ENCODE measurements at places on chromosomes 1 and 21.
A peak's percentile ranks its signal among the peaks of the same experiment; 100 is the strongest.

DNA sequence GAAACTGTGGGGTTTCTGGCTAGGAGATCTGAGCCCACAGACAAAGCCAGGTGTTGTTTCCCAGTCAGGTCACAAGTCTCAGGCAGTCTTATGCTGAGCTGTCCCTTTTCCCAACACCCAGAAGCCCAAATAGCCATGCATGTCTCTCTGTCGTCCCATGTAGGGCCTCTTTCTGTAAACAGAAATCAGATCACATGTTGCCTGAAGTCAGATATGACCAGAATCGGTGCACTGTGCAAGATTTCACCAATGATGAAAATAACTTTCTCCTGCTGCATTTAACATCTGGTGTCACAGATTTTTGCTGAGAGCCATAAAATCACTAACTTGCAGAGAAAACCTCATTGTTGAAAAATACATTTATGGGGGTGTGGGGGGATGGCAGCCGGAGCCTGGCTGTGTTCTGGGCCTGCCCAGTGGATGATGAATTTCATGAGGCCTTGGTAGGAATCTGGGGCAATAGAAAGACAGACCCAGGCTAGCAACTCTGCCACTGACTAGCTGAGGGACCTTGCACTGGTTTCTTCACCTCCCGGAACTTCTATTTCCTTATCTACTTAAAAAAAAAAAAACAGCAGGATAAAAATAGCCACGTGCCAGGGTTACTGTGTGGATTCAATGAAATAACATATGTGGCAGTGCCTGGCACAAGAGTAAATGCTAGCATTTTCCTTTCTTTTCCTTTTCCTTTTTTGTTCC is 158.8 kb upstream of the NFIA start:
- DNase-seq, result no peak

DNA sequence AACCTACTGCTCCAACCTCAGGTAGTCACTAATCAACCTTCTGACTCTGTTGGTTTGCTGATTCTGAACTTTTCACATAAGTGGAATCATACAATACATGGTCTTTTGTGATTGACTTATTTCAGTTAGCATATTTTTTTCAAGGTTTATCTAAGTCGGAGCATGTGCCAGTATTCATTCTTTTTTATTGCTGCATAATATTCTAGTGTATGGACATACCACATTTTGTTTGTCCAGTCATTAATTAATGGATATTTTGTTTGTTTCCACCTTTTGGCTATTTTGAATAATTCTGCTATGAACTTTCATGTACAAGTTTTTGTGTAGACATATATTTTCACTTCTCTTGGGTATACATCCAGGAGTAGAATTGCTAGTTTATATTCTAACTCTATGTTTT is 53.0 kb upstream of the LRRN2 start:
- no peak for DNase-seq

- no peak for DNase-seq
These were observed 730 bp downstream of the NOS1AP start for GRCh38 chr1:162070094-162070748.

GRCh38 chr1:95058974-95059373 is 13.8 kb downstream of the ALG14 start:
- DNase-seq, result no peak

- peak; percentile 66 for DNase-seq
These were observed at the start of gene PLA2G4A for GRCh38 chr1:186828611-186829454. TSS of gene PLA2G4A (plus strand) at chr1:186828949. CDS start at chr1:186854355, 25,406 bp downstream.

DNA sequence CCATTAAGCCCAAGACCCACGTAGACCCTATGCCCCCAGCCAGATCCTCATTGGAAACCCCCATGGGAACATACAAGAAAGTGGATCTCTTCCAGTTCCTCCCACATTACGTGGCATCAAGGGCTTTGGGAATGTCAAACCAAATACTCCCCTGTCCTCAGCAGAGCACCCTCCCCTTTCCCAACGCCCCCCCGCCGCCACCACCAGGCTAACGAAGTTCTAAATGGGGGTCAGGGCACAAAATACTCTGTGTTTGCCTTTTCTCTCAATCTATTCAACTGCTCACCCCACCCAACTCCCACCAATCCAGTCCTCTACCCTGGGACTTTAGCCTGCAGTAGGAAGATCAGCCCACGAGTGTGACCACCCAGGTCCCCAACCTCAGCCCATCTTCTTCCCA is 24.5 kb downstream of the NEK2 start:
- no peak for DNase-seq

DNA sequence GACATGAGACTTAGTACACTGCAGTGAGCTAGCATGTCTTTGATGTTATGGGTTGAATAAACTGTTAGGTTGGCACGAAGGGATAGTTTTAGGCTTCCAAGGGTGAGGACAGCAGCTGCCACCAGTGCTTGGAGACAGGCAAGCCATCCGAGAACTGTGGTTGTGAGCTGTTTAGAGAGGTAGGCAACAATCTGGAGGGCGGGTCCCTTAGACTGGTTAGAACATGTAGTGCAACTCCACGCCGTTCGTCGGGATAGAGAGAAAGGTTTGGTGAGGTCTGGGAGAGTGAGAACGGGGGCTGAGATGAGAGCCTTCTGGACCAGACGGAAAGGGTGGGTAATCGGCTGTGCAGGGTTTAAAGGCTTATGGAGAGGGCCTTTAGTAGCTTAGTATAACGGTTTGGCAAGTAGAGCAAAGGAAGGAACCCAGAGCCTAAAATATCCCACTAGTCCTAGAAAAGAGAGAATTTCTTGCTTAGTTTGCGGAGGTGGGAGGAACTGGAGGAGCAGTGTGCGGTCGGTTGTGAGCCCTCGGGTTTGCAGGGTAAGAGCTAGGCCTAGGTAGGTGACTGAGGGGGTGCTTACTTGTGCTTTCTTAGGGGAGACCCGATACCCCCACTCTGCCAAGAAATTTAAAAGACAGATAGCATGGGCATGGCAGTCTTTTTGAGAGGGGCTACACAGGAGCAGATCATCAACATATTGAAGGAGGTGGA is 72.8 kb downstream of the CNST start:
- no peak for DNase-seq

DNA sequence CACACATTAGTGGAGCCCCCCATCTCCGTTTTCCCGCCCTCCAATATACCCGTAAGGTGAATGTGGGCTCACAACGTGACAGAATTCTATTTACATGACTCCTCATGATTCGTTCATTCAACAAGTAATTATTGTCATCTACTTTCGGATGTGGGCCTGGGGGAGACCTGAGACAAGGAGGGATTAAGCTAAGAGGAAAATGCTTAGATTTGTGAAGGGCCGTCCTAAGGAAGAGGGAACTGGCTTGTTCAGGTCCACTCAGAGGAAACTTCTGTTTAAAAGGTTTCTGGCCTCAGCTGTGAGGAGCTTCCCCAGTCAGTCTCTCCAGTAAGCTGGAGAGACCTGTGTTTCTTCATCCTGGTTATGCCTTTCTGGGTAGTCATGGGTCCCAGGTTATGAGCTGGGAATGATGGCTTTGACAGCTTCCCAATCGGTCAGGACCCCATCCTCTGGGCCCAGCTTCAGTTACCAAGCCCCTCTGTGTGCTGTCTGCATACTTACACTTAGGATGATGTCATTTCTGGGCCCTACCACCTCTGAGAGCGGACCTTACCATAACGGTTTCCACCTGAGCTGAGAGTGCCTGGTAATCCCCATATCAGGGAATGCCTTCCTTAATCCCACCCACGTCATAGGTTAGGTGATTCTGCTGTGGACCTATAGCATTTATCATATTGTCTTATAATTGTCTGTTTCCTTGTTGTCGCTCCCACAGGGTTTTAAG is 687 bp upstream of the ERI3 start:
- DNase-seq, result peak; percentile 11

- no peak for DNase-seq
These were observed 102.4 kb downstream of the BRINP2 start for GRCh38 chr1:177273141-177273540.

DNA sequence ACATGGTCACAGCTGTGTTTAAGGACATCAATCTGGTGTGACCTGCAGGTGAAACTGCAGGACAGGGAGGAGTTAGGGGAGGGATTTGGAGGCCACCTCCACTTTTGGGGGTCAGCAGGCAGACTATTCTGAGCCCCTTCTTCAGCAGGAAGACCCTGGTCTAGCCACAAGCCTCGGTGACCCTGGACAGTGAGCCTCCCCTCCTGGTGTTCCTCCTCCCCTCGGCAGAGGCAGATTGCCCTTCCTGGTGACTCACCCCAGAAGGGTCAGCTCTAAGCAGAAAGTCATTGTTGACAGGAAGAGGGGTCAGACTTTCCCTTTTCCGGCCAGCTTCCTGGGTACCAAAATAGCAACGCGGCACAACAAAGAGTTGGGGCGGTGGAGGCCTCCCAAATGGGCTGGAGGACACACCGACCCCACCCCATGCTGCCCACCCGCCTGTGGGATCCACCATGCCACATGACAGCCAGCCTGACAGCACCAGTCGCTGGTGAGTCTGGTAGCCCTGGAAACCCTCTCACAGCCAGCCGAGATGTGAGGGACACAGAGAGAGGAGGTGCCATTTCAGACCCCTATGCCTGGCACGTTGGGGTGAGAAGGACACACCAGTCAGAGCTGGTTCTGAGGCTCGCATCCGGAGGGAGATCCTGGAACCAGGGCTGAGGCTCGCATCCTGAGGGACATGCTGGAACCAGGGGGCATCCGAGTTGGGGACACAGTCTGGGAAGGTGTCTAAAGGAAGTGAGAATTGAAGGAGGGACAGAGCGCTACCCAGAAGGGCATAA is 14.7 kb upstream of the CSF1 start:
- DNase-seq, result no peak

- no peak for DNase-seq
These were observed 206.5 kb upstream of the AJAP1 start for GRCh38 chr1:4447778-4448420.

DNA sequence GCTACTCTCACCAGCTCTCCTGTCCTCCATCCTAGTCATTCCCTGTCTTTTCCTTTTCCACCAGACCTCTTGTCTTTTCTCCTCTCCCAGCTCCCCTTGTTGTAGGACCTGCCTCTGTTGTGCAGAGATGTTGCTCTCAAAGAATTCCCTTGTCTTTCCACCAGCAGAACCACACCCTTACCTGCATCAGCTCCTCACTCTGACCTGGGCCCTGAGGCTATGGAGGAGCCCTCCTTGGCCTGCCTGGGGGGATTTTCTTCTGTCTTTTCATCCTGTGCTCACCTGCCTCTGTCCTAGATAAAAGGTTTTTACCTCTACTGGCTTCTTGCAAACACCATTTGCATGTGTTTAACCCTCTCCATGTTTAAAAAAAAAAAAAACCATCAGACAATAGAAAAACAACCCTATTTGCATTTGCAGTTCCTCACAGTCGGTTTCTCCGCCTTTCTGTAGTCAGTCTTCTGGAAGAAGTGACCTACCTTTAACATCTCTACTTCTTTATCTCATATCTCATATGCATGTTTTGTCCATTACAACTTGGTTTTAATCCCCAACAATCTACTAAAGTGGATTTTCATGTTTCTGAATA is 12.1 kb downstream of the FCRL5 start:
- DNase-seq, result no peak

GRCh38 chr1:201226859-201227488 is 36.4 kb downstream of the IGFN1 start:
- no peak for DNase-seq

GRCh38 chr1:237861944-237862343 is 28.8 kb downstream of the ZP4 start:
- DNase-seq, result no peak

DNA sequence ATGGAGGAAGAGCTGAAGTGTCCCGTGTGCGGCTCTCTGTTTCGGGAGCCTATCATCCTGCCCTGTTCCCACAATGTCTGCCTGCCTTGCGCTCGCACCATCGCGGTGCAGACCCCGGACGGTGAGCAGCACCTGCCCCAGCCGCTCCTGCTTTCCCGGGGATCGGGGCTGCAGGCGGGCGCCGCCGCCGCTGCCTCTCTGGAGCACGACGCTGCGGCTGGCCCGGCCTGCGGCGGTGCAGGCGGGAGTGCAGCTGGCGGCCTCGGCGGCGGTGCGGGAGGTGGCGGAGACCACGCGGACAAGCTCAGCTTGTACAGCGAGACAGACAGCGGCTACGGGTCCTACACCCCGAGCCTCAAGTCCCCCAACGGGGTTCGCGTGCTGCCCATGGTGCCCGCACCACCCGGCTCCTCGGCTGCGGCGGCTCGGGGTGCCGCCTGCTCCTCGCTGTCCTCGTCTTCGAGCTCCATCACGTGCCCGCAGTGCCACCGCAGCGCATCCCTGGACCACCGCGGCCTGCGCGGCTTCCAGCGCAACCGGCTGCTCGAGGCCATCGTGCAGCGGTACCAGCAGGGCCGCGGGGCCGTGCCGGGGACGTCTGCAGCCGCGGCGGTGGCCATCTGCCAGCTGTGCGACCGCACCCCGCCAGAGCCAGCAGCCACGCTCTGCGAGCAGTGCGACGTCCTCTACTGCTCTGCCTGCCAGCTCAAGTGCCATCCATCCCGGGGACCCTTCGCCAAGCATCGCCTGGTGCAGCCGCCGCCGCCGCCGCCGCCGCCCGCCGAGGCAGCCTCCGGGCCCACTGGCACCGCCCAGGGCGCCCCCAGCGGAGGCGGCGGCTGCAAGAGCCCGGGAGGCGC is 1.3 kb downstream of the TRIM67 start:
- peak; percentile 21 for DNase-seq

DNA sequence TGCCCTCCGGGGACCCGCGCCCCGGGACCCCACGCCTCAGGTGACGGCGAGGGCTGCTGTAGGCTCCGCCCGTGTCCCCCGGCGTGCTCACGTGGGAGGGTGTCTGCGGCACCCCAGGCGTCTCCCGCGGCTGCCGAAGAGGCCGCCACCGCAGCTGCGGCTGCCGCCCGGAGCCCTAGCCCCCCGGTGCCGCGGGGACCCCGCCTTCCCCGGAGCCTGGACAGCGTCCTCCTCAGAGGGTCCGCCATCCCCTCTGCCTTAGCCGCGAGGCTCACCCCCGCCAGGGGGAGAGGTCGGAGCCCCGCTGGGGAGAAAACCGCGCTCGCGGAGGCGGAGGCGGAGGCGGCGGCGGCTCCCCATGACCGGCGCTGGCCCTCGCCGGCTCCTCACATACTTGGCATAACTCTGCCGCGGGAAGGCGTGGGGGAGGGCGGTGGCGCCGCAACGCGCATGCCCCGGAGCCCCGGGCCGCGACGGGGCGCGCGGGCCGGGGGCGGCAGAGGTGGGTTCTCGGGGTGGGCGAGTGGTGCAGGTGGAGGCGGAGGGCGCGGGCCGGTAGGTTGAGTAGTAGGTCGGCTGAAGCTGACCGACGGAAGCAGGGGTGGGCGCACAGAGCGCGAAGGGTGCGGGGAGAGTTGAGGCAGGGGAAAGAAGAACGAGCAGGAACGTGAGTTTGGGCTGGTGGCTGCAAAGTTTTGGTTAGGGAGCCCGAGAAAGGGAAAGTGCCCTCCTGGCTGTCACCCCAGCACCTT is 700 bp upstream of the SYDE2 start:
- peak; percentile 78 for DNase-seq

DNA sequence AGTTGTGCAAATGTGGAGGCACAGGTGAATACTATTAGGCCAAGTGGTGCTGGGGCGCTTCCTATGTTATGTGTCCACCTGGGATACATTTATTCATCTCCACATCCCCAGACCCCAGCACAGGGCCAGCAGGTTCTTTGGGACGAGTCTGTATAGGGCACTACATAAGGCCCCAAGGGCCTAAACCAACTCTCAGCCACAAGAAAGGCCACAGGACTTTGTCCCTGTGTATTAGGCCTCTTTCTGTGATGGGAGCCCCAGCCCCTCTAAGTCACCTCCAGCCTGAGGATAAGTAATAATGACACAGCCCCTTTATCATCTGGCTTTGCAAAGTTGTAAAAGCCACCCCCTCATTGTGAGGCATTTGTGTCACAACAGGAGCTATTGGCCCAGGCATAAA is 79.2 kb upstream of the CD1D start:
- no peak for DNase-seq

GRCh38 chr21:27586326-27586725 is 619.4 kb upstream of the ADAMTS5 start:
- no peak for DNase-seq

- peak; percentile 66 for DNase-seq
These were observed at the start of gene HAPLN2 for GRCh38 chr1:156618853-156619581. TSS of gene HAPLN2 (plus strand) at chr1:156619415. CDS start at chr1:156623491, 4,076 bp downstream.

- DNase-seq, result no peak
These were observed 144.1 kb downstream of the TNR start for GRCh38 chr1:175599212-175599705.

Data from HEK293T (cell line).